Right lung (tissue), 10 donors: ENCODE measurements at places on chromosomes 3 and 15.

GRCh38 chr15:27722102-27722501, 377.0 kb downstream of the OCA2 start:
- DNase-seq: no peak

DNA sequence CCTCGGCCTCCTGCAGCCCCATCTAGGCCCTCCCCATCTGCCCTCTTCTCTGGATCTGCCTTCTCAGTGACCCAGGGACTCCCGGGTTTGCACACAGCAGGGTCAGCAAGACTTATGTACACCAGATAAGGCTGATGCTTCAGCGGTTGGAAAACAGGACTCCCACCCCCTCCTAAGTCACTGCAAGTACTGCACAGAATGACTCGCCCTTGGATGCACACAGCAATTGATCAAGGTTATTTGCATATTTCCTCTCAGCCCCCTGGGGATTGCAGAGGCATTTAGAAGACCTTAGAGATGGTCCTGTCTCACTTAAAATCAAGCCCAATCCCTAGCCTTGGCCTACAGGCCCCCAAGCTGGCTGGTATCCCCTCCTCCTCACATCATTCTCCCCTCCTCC, 8.9 kb downstream of the ACAN start:
- DNase-seq: no peak

- DNase-seq: no peak
Observed at GRCh38 chr15:78317145-78317836, 17.9 kb upstream of the SKIC8 start.

GRCh38 chr15:41860049-41860828, 21.6 kb downstream of the PLA2G4B start:
- DNase-seq: no peak

- DNase-seq: no peak
Observed at GRCh38 chr3:72355168-72355567, 493.1 kb downstream of the SHQ1 start.

DNA sequence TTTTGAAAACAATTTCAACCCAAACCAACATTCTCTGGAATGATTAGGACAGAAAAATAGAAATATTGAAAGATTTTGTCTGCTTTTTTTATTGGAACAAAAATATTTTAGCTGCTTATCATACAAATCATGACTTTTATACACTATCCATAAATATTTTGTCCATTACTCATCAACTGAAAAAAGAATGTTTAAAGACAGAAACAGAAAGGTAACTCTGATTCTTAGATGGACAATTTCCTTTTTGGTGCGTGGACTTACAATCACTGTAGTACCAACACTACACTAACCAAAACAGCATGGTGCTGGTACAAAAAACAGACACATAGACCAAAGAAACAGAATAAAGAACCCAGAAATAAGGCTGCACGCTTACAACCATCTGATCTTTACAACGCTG, 582.8 kb upstream of the CCDC54 start:
- no peak for DNase-seq

GRCh38 chr3:133884054-133884886, 11.4 kb downstream of the RAB6B start:
- DNase-seq: no peak

- DNase-seq: no peak
Observed at GRCh38 chr3:12165909-12166308, 7.2 kb upstream of the TIMP4 start.

DNA sequence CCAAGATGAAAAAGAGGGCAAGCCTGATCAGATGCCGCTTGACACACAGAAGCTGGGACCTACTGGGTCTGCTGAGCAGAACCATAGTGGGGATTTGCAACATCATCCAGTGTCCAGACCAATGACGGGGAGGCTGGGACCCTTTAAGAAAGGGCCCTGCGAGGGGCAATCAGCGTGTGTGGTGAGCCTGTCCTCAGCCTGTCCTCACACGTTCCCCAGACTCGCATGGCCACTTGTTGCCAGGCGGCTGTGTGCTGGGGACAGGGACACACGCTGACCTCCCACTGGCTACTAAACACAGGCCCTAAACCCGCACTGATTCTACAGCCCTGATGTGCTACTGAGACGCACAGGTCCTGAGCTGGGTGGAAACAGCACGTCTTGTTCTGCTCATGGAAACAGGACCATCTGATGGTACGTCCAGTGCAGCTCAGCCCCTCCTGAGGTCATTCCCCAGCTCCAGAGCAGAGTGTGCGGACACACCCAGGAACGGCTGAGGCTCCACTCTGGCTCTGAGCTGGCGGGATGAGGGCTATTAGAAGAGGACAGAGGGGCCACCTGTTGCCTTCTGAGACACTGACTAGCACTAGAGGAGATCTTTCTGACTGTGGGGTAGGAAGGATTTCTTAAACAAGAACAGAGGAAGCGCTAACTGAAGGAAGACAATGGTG, 24.4 kb downstream of the PCSK6 start:
- DNase-seq: no peak

DNA sequence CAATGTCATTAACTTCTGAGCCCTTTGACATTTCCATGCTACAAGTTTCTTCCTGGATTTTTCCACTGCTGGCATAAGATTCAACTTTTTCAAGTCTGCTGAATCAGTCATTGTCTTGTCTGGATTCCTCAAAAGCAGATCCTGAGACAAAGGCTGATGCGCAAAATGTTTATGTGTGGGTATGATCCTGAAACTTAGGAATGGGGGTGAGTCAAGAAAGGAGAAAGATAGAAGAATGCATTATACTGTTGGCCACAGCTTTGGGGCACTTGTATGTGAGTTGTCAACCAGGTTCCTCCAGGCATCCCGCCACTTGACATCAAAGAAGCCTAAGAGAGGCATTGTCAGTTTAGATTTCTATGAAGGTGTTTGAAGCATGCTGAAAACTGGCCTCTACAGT, 50.4 kb downstream of the FOXB1 start:
- DNase-seq: no peak

DNA sequence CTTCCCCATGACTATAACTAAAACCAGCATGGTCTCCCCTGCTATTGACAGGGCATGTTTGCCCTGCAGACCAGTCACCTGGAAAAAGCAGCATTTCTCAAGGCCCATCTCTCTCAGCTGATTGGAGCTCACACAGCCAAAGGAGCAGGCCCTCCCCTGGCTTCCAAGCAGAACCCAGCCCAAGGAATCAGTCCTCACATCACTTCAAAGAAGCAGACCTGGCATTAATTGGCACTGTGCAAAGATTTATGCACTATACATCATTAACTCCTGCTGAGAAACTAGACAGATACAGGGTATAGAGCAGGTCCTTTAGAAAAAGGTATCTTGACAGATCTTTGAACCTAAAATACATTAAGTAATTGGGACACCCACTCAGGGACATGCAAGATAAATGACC, 323.8 kb upstream of the PPP2R3A start:
- DNase-seq: no peak

DNA sequence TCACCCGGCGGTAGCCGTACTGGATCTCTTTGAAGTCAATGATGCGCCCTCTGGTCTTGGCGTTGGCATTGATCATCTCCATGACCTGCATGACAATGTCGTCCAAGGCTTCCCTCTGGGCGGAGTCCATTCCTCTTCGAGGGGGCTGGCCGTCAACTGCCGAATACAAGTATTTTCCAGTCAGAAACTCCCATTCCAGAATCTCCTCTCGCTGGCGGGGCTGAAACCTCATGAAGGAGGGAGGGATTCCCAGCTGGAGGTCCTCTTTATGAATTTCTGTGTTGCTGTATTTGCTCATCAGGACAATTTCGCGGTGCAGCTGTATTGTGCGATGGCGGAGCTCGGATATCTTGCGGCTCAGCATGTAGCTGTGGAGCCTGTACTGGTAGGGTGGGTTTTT, 73.4 kb downstream of the CHSY1 start:
- no peak for DNase-seq
